Ovary (tissue), 10 donors: ENCODE measurements at places on chromosomes 1 and 21. TPM values are rescaled to one million over a fixed set of nuclear protein-coding genes. Genes with fewer than 3 reads are reported as not detected.

DNA sequence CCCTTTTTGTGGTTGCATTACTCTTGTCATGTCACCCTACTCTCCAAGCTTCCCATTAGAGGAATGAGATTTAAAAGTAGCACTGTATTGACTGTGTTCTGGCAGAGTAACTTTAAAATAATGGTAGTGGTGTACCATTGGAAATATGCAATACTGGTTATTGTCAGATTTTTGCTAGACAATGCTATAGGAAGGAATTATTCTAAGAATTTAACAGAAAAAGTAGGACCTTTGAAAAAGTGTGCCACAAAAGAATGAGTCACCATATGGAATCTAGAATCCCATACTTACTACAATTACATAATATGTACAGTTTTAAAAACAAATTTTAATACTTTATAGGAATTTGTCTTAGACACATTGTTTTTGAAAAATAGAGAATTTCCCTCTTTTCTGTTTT is 13.8 kb downstream of the MIER1 start:
- no peak for DNase-seq

DNA sequence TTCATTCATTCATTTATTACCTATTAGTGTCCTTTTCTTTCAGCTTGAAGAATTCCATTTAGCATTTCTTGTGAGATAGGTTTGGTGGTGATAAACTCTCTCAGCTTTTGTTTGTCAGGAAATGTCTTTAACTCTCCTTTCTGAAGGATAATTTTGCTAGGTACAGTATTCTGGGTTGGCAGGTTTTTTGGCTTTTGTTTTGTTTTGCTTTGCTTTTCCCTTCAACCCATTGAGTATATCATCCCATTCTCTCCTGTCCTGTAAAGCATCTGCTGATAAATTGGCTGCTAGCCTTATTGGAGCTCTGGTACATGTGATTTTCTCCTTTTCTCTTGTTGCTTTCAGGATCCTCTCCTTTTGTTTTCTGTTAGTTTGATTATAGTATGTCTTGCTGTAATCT is 47.0 kb upstream of the RGS4 start:
- DNase-seq: no peak

- DNase-seq: no peak
These were observed 149.6 kb upstream of the SGIP1 start for GRCh38 chr1:66384258-66384921.

GRCh38 chr21:39881661-39882060 is 14.4 kb downstream of the PCP4 start:
- no peak for DNase-seq

DNA sequence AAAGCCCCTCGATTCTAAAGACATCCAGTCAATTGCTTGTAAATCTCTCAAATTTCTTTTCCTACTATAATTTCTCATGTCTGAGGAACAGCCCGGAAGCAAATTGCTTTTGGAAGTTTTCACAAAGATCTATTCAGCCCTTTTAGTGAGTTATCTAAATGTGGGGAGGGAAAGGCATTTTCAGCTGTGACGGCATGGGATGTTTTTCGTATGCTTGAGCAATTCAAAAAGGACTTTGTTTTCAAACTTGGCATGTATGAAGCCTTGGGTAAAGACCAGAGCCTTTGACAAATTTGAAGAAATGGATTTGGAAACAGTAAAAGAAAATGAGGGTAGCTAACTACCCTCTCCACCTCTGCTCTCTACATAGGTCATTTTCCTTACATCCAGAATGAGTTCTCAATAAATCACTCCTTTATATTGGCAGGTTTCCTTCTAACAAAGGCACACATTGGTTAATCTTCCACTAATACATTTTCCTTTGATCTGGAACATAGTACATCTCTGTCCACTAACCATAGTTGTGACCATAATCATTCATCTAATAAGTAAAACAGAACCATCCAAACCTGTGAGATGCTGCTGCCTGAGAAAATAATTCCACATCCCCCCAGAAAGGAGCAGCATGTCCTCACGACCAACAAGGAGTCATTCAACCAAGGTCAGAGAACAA is 66.1 kb upstream of the ADAM30 start:
- DNase-seq: no peak

- DNase-seq: no peak
These were observed 5.8 kb upstream of the CFAP74 start for GRCh38 chr1:2009101-2010053.

PRR9 gene
- total RNA-seq: not detected

SERTAD4 gene
- 1.8 TPM for total RNA-seq

RNASEL gene
- total RNA-seq: 9.2 TPM

IFI44 gene
- 7.3 TPM for total RNA-seq
